ENCODE measurements at places on chromosomes 11 and 22.

- peak; percentile 37 for DNase-seq
These were observed 126.4 kb upstream of the E2F8 start for GRCh38 chr11:19366992-19367709.

DNA sequence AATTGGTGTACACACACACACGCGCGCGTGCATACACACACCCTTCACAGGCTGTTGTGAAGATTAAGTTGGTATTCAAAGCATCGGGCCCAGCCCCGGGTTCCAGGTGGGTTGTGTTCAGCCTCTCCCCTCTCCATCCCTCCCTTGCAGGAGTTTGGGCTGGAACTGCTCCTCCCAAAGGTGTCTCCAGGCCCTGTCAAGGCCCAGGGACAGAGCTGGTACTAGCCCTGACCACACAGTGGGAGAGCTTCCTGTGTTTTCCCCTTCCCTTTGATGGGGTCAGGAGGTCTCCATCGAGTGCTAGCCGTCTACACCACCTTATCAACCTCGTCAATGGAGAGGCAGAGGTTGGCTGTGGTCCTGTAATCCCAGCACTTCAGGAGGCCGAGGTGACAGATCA, 36.5 kb upstream of the CSNK1E start:
- DNase-seq = no peak

DNA sequence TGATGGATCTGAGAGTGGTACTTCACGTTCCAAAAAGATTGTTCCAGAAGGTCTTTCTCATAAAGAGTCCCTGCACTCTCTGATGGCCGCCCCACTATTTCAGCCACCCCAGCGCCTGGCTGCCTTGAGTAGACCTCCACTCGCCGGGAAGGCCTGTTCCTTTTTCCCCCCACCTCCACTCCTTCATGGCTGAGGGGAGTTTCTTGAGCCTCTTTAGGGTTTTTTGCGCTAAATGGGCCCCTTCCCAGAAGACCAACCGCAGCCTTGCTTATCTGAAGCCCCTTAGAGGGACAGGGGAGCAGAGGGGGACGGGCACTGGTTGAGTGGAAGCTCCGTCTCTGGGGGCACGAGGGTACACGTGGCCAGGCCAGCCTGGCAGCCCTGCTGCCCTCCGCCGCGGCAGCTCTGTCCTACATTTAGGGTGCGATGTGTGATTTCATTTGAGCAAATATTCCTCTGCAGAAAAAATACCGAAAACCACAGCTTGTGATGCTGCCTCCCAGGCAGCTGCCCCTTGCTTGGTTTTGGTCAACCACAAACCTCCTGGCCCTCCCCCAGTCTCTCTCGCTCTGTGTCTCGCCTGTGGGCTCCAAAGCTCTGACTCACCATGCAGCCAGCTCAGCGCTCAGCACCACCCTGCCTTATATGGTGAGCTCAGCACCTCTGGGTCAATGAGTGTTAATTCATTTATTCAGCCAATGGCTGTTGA, 88.7 kb downstream of the TP53I11 start:
- DNase-seq = peak; percentile 66

DNA sequence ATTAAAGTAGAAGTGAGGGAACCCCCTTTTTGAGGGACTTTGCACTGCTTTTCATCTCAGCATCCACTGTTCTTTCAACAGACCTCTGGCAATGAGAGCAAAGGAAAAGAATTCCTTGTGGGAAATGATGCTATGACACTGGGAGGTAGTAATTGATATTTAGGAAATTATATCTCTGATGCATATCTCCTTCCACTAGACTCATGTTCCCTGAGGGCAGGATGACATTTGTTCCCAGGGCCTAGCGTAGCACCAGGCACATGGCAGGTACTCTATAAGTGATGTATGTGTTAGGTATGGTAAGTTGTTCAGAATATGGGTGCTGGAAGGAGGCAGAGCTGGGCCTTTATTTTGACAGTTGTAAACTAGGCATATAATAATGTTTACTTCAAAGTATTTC, 142.9 kb downstream of the CCDC81 start:
- DNase-seq = no peak

DNA sequence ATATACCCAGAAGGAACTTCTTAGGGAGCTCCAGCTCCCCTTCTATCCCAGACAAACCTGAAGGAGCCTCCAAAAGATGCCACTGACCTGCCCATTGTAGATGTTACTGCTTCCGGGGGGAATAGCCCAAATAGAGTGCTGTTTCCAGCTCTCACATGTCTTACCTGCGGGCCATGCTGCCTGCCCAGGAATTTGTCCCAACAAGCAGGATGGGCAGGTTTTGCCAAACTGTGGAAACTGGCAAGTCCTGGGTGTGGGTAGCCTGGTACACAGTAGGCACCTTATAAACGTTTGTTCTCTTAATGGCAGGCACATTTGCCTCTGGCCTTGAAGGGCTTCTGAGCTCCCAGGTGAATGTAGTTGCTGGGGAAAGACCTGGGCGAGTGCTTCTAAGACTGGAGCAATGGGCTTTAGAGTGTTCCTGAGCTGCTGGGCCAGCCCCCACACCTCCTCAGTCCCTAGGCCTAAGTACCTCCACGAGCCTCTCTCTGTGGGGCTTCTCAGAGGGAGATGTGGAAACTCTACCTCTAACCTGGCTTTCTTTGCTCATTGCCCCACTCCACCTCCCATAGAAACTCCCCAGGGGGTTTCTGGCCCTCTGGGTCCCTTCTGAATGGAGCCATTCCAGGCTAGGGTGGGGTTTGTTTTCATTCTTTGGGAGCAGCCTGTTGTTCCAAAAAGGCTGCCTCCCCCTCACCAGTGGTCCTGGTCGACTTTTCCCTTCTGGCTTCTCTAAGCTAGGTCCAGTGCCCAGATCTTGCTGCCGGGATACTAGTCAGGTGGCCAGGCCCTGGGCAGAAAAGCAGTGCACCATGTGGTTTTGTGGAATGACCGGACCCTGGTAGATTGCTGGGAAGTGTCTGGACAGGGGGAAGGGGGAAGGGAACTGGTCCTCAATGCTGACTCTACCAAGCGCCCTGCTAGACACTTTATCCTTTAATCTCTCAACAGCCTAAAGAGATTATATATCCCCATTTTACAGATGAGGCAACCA, 37.2 kb downstream of the LIMK2 start:
- DNase-seq = no peak

GRCh38 chr11:12008790-12009616, 577 bp upstream of the DKK3 start:
- peak; percentile 34 for DNase-seq

GRCh38 chr11:39806652-39807051, 1652.8 kb downstream of the LRRC4C start:
- no peak for DNase-seq

DNA sequence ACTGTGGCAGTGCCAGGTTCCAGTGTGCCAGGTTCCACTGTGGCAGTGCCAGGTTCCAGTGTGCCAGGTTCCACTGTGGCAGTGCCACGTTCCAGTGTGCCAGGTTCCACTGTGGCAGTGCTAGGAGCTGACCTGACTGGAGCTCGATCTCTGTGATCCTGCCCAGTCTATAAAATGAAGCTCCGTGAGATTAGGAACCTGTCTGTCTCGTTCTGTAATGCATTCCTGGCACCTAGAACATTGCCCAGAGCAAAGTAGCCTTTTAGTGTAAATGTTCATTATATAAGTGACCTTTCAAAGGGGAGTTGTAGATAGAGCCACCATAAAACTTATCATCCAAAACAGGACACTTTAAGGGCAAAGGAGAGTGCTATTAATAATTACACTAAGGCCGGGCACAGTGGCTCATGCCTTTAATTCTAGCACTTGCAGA, 36.0 kb downstream of the ART5 start:
- no peak for DNase-seq

DNA sequence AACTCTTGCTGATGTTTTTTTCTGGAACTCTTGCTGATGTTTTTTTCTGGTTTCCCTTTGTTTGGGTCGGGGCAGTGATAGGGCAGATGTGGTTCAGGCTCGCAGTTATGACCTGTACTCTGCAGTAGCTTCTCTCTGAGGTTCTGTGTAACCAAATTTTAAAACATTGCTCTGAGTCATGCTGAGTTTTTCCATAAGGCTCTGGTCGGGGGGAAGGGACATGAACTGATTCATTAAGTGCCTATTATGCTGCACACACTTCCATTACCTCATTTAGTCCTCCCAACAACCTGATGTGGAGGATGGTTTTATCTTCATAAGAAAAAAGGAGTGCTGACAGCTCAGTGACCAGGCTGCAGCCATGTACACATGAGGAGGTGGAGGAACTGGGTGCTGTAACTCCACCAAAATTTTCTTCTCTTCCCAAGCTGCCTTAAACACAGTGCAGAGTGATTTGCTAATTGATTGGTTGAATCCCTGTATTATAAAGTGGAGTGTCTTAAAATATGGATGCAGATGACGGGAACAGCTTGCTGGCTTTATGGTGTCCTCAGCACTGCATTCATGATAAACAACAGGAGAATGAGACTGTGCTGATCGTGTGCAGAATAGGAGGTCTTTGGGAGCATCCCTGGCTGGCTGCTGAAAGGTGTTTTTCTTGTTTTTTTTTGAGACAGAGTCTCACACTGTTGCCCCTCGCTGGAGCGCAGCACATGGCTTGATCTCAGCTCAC, 19.1 kb downstream of the TNRC6B start:
- DNase-seq = no peak

- no peak for DNase-seq
These were observed 879.4 kb upstream of the TENM4 start for GRCh38 chr11:80320226-80320625.

DNA sequence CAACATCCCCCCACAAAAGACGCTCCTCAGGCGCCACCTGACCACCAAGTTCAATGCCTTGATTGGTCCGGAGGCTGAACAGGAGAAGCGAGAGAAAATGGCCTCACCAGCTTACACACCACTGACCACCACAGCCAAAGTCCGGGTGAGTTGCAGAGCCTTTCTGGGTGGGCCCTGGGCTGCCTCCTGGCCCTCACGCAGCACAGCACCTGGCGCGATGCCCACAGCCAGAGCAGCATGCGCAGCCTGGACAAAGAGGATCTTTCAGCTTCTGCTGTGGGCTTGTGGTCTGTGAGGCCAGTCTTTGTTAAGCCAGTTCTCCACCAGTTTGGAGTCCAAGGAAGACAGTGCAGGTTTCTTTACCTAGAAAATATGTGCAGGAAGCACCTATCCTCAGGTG, 21.6 kb downstream of the CYB5R2 start:
- peak; percentile 54 for DNase-seq

GRCh38 chr11:2196970-2197770, 25.6 kb upstream of the TH start:
- peak; percentile 79 for DNase-seq

- DNase-seq = no peak
These were observed 16.4 kb upstream of the JAM3 start for GRCh38 chr11:134052395-134052987.

DNA sequence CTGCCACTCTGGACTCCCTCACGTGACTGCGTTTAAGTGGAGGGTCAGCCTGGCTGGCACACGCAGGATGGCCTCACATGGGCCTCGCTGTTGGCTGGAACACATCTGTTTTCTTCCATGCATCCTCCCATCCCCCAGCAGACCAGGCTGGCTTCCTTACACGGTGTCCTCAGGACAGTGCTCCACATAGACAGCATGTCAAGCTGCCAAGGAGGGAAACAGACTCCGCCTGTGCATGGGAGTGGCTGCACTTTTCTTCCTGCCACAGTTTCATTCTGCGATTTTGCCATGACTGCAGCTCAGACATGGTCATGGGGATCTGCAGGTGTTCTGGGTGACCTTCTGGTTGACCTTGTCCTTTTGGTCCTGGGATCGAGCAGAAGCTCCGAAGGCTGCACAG, 344.2 kb downstream of the SHANK2 start:
- DNase-seq = no peak

GRCh38 chr11:100918551-100919500, 210.8 kb downstream of the PGR start:
- DNase-seq = no peak

GRCh38 chr22:19361501-19362103, 69.9 kb downstream of the HIRA start:
- DNase-seq = no peak

GRCh38 chr11:113529606-113530005, 54.4 kb upstream of the DRD2 start:
- DNase-seq = no peak

GRCh38 chr11:26719289-26719973, 2.4 kb downstream of the SLC5A12 start:
- DNase-seq = no peak

DNA sequence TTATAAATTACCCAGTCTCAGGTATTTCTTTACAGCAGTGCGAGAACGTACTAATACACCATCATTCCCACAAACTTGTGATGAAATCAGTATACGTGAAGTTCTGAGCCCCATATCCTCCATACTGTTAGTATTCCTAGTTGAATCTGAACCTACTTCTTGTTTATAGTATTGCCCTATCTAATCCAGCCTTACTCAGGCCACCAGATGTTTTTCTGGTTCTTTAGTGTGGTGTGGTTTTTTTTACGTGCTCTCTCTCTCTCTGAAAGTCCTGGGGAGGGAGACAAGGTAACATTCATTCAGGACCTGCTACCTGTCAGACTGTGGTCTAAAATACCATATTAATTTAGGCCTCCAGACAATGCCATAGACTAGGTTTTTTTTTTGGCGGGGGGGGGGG, 47.6 kb upstream of the TEAD1 start:
- DNase-seq = no peak

DNA sequence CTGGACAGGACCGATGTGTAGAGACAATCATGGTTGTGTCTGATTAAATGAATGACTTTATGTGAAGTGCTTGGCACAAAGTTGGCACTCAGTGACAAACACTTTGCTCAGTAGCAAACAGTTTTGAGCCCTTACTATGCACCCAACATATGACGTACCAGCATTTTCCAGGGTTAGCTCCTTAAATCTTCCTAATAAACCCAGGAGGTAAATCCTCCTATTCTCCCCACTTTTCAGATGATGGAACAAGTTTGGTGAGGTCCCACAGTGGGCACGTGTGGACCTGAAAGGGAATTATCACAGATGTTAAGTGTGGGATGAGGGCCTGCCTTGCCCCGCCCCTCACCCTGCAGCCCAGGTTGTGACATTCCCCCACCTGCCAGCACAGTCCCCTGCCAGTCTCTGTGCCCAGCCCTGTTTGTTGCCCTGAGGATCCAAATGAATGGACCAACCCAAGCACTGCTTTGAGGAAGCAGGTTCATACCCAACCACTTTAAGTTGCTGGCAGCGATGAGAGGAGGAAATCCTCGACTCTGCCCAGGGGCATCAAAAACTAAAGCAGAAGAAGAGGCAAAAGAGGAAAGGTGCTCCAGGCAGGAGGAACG, 6.6 kb upstream of the CARD10 start:
- no peak for DNase-seq

DNA sequence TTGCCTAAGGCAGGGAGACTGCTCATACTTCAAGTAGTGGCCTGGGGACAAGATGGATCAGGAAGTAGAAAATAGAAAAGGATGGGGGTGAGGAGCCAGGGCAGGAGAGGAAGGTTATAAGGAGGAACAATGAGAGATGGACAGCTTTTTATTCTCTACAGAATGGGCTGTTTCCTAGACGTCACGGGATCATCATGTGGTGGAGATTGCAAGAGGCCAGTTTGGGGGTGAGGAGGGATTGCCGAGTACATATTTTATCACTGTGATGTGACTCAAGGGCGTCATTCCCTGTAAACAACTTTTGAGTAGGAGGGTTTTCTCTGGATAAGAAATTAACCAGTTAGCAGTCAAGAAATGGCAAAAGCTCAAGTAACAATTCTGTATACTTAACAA, 406.3 kb downstream of the ETS1 start:
- DNase-seq = no peak

Measured in psoas muscle (tissue), 8 donors.